T-helper 2 cell treated with Interferon-gamma antibody and Interleukin-4, amounts not matched to agents 100 ng/mL and 5 ng/mL, for 36 hours (primary cell): ENCODE measurements at places on chromosomes 4 and X. TPM values are rescaled to one million over a fixed set of nuclear protein-coding genes. Genes with fewer than 3 reads are reported as not detected.

GAGE13 gene
- total RNA-seq = not detected in 2 replicates

COX18 gene
- total RNA-seq = 14.0 and 16.5 TPM in 2 replicates

TMEM31 gene
- total RNA-seq = not detected in 2 replicates

CLDN34 gene
- total RNA-seq = not detected in 2 replicates

IL2 gene
- 0.75 and 1.3 TPM in 2 replicates for total RNA-seq

HAND2 gene
- total RNA-seq = not detected in 2 replicates

LNX1 gene
- total RNA-seq = not detected in 2 replicates

PAGE5 gene
- 0.43 TPM in 1 of 2 replicates, not detected in the other for total RNA-seq

MFAP3L gene
- total RNA-seq = 0.18 and 0.48 TPM in 2 replicates

COQ2 gene
- total RNA-seq = 14.7 and 15.5 TPM in 2 replicates

CCKAR gene
- not detected in 2 replicates for total RNA-seq

MEPE gene
- not detected in 2 replicates for total RNA-seq

MGARP gene
- total RNA-seq = 0.16 TPM in 1 of 2 replicates, not detected in the other

NXF2 gene
- total RNA-seq = not detected in 2 replicates

MAGEA9B gene
- not detected in 2 replicates for total RNA-seq

SOWAHB gene
- total RNA-seq = not detected in 2 replicates

MAGEC3 gene
- total RNA-seq = not detected in 2 replicates

CXCL3 gene
- total RNA-seq = not detected in 2 replicates

MAGEB17 gene
- not detected in 2 replicates for total RNA-seq

IL3RA gene
- total RNA-seq = 18.1 and 18.4 TPM in 2 replicates

ASB12 gene
- total RNA-seq = not detected in 2 replicates

CTAG1A gene
- not detected in 2 replicates for total RNA-seq

ODAPH gene
- 0.86 and 1.2 TPM in 2 replicates for total RNA-seq

FDCSP gene
- not detected in 2 replicates for total RNA-seq

ATP11C gene
- total RNA-seq = 12.8 and 14.7 TPM in 2 replicates

OPRPN gene
- total RNA-seq = not detected in 2 replicates

PRR27 gene
- total RNA-seq = not detected in 2 replicates

AMER1 gene
- 3.7 TPM in 2 replicates for total RNA-seq

CRLF2 gene
- 11.0 and 11.5 TPM in 2 replicates for total RNA-seq

SPRY1 gene
- total RNA-seq = 9.3 and 9.5 TPM in 2 replicates

ARR3 gene
- not detected in 2 replicates for total RNA-seq

AMOT gene
- total RNA-seq = 2.3 and 3.1 TPM in 2 replicates

FAAH2 gene
- total RNA-seq = 4.2 and 4.9 TPM in 2 replicates

PPP1R2C gene
- not detected in 2 replicates for total RNA-seq

TRPC5OS gene
- total RNA-seq = not detected in 2 replicates

CDK16 gene
- 57.5 and 60.4 TPM in 2 replicates for total RNA-seq

SLC26A1 gene
- 0.43 TPM in 1 of 2 replicates, not detected in the other for total RNA-seq

ANOS1 gene
- 0.05 TPM in 1 of 2 replicates, not detected in the other for total RNA-seq

TEX13D gene
- not detected in 2 replicates for total RNA-seq

LAMP2 gene
- 51.9 and 54.6 TPM in 2 replicates for total RNA-seq

CXorf65 gene
- total RNA-seq = 21.1 and 24.6 TPM in 2 replicates

FGFBP2 gene
- total RNA-seq = 0.36 and 1.1 TPM in 2 replicates

GAB3 gene
- total RNA-seq = 8.6 and 9.4 TPM in 2 replicates

CXorf49B gene
- not detected in 2 replicates for total RNA-seq

RHOXF1 gene
- not detected in 2 replicates for total RNA-seq

REPS2 gene
- total RNA-seq = 0.36 TPM in 1 of 2 replicates, not detected in the other

WAS gene
- total RNA-seq = 155 and 160 TPM in 2 replicates

CORIN gene
- not detected in 2 replicates for total RNA-seq

FAM120C gene
- 11.8 and 12.0 TPM in 2 replicates for total RNA-seq

CLGN gene
- total RNA-seq = 0.18 and 0.43 TPM in 2 replicates

MAGEA2 gene
- total RNA-seq = not detected in 2 replicates
